ENCODE measurements at places on chromosomes 13 and 19.

- no peak overlapping the region for H3K27ac ChIP-seq
- no peak for DNase-seq
- H3K4me3 ChIP-seq: no peak overlapping the region
These were observed 9.4 kb downstream of the ZSCAN22 start for GRCh38 chr19:58336216-58336615.

DNA sequence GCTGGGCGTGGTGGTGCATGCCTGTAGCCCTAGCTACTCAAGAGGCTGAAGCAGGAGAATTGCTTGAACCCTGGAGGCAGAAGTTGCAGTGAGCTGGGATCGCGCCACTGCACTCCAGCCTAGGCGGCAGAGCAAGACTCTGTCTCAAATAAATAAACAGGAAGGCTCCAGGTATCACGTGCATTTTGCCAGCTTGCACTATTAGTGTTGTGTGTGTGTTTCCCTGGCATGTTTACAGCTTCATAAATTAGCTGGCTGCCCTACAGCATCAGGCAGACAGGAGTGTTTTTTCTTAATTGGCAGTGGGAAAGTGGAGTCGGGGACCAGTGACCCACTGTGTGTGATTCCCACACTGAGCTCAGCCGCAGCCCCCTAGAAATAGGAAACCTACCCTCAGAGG is 32.6 kb downstream of the SHISA2 start:
- H3K4me3 ChIP-seq: no peak overlapping the region
- no peak for DNase-seq
- no peak overlapping the region for H3K27ac ChIP-seq
- H3K4me1 ChIP-seq: no peaks in the 10 kb centered on the region

- no peaks in the 10 kb centered on the region for H3K4me1 ChIP-seq
- no peaks in the 10 kb centered on the region for H3K36me3 ChIP-seq
- no peak overlapping the region for H3K27ac ChIP-seq
- peaks cover 56% of the 10 kb centered on the region for H3K27me3 ChIP-seq
These were observed 90.5 kb downstream of the COL4A2 start for GRCh38 chr13:110397436-110398115.

- no peak overlapping the region for H3K27ac ChIP-seq
- no peak overlapping the region for H3K4me3 ChIP-seq
- no peaks in the 10 kb centered on the region for H3K36me3 ChIP-seq
- no peak for DNase-seq
- peaks cover 2% of the 10 kb centered on the region for H3K4me1 ChIP-seq
- H3K27me3 ChIP-seq: no peaks in the 10 kb centered on the region
These were observed 117.8 kb upstream of the IRS2 start for GRCh38 chr13:109904218-109904617.

DNA sequence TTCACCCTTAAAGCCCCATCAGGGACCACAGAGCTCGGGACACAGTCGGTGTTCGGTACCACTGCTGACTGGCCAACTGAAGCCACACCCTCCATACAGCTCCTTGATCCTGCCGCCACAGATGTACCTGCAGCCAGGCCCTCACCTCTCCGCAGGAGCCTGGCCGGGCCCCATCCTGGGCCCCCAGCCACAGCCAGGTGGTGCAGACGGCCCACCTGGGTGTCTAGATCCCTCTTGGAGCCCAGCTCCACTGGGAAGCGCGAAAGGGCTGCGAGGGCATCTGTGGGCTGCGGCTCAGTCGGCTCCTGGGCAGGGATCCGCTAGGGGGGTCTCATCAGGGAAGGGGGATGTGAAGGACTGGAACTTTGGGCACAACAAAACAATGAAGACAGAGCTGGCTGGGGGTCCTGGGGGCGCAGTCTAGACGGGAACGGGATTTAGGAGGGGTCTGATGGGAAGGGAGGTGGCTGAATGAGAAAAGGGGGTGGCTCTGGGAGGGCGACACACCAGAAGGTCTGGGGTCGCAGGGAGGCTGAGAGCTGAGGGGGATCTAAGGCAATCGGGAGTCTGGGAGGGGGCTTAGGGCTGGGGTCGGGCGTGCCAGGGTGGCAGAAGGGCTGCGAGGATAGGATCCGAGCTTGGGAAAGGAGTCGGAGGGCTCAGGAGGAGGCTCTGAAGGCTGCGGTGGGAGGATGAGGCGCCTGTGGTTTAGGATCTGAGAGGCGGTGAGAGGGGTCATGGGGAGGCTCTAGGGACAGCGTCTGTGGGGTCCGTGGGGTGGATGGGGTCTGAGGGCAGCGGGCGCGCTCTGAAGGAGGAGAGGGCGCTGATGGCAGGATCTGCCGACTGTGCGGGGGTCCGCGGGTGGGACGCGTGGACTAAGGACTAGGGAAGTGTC is 15.8 kb downstream of the PRODH2 start:
- no peak overlapping the region for H3K4me3 ChIP-seq
- H3K27me3 ChIP-seq: peaks cover 62% of the 10 kb centered on the region
- H3K4me1 ChIP-seq: peaks cover 6% of the 10 kb centered on the region
- peaks cover 2% of the 10 kb centered on the region for H3K36me3 ChIP-seq
- no peak overlapping the region for H3K27ac ChIP-seq
- no peak for DNase-seq

Data from effector memory CD8-positive, alpha-beta T cell (primary cell).